ENCODE measurements at places on chromosomes 16 and 17.

- peak; percentile 41 for DNase-seq
Observed at GRCh38 chr17:38620551-38621277, 15.0 kb upstream of the SRCIN1 start.

GRCh38 chr16:10791048-10791447 is 27.5 kb downstream of the TVP23A start:
- DNase-seq: no peak

- no peak for DNase-seq
Observed at GRCh38 chr16:88956546-88957432, 20.2 kb downstream of the CBFA2T3 start.

GRCh38 chr16:9212621-9213020 is 121.2 kb downstream of the HAPSTR1 start:
- DNase-seq: no peak
